CD4-positive, alpha-beta T cell (primary cell): ENCODE measurements at places on chromosomes 6 and 20. TPM values are rescaled to one million over a fixed set of nuclear protein-coding genes. Genes with fewer than 3 reads are reported as not detected.

DNA sequence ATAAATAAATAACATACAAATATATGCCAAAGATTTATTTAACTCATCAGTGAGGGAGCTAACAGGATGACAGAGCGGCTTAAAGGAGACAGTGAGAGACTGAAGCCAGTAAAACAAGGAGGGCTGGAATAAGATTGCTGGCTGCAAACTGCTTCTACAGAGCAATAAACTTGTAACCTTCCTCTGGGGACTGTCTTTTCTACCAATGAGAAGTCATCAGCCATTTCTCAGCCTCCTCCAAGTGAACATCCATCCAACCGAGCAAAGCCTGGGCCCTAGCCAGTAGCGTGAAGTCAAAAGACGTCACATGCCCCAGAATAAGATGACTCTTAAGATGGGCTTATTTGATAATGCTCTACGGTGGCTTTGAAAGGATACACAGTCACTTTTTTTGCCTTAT lies 42.5 kb downstream of the CPXM1 start:
- DNase-seq = no peak

DNA sequence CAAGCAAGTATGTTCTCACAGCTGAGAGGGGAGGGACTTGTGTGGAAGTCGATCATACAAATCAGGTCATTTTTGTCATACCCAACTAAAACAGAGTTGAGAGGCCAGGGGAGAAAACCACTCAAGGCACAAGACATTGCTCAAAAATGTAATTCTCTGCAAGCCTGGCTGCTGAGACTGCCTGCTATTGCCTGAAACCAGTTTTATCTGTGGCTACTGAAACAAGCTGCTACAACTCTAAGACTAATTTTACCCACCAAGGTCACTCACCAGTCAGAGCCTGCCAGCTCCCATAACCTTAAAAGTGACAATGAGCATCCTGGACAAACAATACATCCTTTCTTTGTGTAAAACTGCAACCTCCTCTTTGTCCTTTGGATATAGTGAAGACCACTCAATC lies 54.1 kb upstream of the CST7 start:
- DNase-seq = no peak

DNA sequence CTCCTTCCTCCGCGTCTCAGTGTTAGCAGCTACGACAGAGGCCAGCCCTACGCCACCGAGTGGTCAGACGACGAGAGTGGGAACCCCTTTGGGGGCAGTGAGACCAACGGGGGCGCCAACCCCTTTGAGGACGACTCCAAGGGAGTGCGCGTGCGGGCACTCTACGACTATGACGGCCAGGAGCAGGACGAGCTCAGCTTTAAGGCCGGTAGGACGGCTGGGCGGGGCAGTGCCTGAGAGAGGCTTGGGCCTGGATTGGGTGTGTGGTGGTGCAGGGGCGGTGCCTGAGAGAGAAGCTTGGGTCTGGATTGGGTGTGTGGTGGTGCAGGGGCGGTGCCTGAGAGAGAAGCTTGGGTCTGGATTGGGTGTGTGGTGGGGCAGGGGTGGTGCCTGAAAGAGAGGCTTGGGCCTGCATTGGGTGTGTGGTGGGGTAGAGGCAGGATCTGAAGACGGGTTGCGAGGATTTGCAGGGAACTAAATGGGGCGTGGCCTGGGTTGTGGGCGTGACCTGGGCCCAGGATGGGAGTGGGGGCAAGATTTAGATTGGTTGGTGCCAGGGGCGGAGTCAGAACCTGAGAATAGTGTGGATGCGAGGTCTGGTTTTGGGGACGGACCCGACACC lies 24.4 kb downstream of the SPDEF start:
- peak; percentile 39 for DNase-seq

DNA sequence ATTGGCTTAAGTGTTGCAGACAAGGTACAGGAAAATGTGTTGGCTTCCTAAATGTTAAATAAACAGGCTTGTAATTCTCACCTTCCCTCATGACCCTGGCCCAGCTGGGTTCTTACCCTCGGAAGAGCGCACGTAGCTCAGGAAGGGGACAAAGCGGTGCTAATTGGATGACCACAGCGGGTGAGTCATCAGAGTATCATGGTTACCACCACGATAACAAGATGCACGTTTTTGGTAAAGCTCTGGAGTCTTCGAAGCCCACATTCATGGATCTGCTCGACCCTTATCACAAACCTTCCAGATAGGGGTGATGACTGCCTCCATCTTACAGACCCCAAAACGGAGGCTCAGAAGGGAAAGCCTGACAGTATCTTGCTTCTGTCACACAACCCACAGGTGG lies 32.8 kb downstream of the APCDD1L start:
- no peak for DNase-seq

DNA sequence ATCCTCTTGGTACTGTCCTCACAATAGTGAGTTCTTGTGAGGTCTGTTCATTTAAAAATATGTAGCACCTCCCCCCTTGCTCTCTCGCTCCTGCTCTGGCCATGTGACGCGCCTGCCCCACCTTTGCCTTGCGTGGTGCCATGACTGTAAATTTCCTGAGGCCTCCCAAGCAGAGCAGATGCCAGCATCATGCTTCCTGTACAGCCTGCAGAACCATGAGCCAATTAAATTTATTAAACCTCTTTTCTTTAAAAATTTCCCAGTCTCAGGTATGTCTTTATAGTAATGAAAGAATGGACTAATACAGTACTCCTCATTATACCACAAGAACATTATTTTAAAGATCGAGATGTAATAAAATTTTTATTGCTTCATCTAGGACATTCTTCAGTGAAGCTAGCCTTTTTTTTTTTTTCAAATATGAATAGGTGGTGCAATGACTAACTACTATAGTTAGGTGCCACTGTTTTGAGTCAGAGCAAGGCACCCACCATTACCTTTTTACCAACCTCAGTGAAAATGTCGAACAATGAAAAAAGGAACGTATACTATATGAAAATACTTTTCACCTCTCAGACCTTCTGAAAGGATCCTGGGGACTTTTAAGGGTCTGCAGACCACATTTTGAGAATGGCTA lies 191.1 kb upstream of the SGK1 start:
- DNase-seq = no peak

- no peak for DNase-seq
Measured at GRCh38 chr20:33670715-33671499, 3.3 kb downstream of the NECAB3 start.

GRCh38 chr20:63980317-63980805 lies 571 bp upstream of the PRPF6 start:
- no peak for DNase-seq

DNA sequence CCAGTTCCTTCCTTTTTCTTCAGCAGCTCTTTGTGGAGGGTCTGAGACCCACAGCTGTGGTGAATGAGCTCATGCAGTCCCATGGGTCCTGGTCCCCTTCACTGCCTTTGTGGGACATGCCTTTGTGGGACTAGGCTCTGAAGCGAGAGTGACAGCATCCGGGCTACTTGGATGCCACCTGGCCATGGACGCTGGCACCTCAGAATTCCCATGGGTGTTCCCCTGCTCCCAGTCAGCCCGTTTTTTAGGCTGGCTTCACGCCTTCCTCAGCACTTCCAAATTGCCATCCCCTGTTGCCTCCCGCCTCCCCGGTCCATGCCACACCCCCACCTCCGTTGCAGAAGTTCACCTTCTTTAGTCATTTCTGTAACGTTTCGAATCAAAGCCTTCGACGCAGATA lies 45.1 kb downstream of the RAMACL start:
- no peak for DNase-seq

DNA sequence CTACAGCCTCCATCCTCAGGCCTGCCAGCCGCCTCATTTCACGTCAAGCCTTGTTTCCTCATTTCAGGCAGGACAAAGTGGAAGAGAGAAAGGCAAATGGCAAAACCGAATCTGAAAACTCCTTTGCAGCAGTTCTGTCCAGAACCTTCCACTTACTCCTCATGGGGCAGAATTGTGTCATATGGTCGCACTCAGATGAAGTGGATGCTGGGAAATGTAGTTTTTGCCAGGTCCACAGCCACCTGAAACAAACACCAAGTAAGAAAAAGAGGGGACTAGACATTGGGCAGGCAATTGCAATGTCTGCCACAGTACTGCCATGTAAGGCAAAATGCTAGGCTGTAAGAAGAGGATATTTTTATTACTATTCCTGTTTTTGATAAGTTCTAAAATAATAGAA lies 44.9 kb downstream of the ISM1 start:
- DNase-seq = no peak

DNA sequence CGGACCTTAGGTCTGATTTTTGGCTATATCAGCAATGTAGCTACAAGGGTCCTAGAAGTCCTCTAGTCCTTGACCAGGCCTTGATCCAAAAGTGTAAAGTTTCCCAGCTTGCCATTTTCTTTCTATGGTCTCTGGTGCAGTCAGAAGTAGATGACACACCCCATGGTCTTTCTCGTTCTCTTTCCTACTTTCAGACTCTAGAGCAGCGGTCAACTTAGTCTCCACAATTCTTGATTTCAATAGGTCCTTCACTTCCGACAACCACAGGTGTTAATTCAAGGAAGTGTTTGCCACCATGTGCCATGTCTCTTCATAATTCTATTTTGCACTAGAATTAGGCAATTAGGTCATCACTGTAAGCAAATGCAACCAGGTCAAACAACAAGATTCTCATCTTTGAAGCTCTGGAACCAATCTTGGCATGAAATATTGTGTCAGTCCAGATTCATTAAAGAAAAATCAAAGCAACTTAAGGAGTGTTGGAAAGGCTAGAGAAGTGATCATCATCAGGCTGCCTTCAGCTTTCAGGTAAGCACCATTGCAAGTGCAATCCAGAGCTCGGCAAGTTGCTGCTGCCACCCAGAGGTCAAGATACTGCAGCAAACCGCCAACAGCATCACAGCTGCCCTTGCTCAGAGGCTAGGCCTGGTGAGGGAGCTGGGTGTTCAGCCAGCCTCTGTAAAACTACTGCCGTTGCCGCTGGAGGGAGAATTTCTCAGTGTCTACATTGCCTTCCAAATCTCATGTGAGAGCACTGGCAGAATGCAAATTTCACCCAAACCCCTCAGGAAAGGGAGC lies 5.6 kb upstream of the SYNE1 start:
- DNase-seq = no peak

- DNase-seq = no peak
Measured at GRCh38 chr20:5127859-5128424, 1.1 kb downstream of the CDS2 start.

DNA sequence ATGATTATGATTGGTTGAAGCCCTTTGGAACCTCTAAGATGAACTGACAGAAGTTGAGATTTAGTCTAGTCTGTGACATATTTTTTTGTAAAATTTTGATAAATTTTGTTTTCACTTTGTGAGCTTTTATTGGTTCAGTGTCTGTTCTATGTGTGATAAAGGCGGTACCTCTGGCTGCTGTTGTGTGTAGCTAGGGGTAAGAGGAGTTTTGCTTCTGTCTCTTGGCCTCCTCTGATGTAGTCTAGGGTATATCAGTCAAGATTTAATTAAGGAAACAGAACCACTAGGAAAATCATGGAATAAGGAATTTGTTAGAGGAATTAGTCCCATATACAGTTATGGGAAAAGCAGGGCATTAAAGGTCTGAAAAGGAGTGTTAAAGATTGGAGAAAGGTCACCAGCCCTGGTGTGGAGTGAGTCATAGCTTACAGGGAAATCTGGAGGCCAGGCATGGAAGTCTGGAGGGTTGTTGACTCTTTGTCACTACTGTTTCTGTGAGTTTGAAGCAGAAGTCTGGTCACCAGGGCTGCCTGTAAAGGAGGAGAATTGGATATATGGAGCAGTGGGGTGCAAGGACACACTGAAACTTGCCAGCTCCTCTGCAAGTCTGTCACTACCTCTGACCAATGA lies 28.5 kb downstream of the CDC5L start:
- DNase-seq = no peak

Gene TCF15
- total RNA-seq = not detected

Gene JPH2
- total RNA-seq = not detected

Gene HLA-DRB5
- 12.6 TPM for total RNA-seq

Gene TSPO2
- total RNA-seq = not detected

Gene BTN1A1
- not detected for total RNA-seq

Gene MICB
- 14.3 TPM for total RNA-seq

Gene ZNF334
- 0.28 TPM for total RNA-seq
